ENCODE measurements at places on chromosomes 11 and 22.

- DNase-seq = no peak
These were observed at the start of gene OR10A2 for GRCh38 chr11:6862961-6863360. OR10A2 (plus strand) TSS chr11:6863057; CDS start chr11:6869755, 6,698 bp downstream.

GRCh38 chr11:81484196-81484595, 1249.5 kb downstream of the FAM181B start:
- no peak for DNase-seq

GRCh38 chr22:26054841-26055605, 114.2 kb upstream of the SEZ6L start:
- DNase-seq = no peak

- DNase-seq = no peak
These were observed 71.6 kb upstream of the PICALM start for GRCh38 chr11:86140334-86140990.

DNA sequence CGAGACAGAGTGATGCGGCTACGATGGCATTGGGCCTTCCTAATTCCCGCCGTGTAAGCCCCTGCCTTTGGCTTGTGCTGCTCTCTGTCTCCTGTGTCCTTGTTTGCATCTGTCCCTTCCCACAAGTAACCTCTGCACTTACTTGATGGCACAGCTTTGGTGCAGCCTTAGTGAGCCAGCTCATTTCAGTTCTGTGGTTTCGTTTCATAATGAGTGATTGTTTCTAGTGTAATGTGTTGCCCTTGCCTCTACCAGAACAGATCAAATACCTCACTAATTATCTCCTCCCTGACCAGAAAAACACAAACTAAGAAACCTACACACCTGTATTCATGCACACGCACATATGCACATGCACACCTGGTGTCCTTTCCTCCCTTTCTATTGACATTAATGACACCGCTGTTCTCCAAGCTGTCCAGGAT, 58.8 kb downstream of the GRK3 start:
- DNase-seq = no peak

All from AG04449 (cell line).